Stimulated activated CD4-positive, alpha-beta T cell treated with anti-CD3 and anti-CD28 coated beads, Interleukin-4, amount 100 ng/mL, for 24 hours (primary cell): ENCODE measurements at places on chromosomes 16 and 17.

- DNase-seq = no peak
Observed at GRCh38 chr16:47460359-47460710, 528 bp downstream of the ITFG1 start.

DNA sequence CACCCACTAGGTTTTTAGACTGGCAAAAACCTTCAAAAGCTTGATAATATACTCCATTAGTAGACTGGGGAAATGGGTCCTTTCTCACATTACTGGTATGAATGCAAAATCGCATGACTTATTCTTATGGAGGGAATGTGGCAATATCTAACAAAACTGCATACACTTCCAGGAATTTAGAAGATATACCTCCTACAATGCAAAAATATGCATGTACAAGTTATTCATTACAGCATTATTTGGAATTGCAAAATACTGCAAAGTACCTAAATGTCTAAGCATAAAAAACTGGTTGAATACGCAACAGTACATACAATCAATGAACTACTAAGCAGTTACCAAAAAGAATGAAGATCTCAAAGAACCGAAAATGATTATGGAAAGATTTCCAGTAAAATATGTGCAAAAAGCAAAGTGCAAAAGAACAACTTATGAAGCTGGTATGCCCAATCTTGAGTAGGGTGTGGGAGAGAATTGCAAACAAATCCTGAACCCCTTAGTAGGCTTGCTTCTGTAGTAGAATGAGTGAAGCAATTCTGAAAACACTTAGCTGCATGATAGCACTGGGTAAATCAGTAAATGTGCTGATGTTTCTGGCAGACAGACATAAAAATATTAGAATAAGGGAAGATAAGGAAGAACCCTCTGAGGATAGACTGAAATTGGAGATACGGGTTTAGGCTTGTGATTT, 180.1 kb downstream of the PARN start:
- DNase-seq = no peak

- DNase-seq = peak; percentile 65
Observed at GRCh38 chr17:14302091-14302430, 1.2 kb downstream of the HS3ST3B1 start.

- no peak for DNase-seq
Observed at GRCh38 chr17:38918916-38919315, 6.5 kb upstream of the LASP1NB start.

DNA sequence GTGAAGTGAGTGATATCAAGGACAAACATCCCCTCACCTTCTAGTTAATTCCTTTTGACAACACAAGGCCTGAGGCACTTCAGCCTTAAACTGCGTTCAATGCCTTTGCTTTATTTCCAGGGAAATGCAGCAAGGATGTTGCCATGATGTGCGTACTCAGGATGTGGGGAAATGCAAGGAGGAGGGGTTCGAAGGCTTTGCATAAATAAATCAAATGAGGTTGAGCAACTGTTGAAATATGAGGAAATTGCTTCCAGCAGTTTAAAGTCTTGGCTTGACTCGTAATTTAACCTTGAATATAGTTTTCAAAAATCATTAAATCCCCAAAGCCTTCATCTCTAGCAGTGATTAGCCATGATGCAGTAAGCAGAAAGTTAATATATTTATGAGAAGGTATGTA, 81.8 kb upstream of the CCL2 start:
- no peak for DNase-seq

DNA sequence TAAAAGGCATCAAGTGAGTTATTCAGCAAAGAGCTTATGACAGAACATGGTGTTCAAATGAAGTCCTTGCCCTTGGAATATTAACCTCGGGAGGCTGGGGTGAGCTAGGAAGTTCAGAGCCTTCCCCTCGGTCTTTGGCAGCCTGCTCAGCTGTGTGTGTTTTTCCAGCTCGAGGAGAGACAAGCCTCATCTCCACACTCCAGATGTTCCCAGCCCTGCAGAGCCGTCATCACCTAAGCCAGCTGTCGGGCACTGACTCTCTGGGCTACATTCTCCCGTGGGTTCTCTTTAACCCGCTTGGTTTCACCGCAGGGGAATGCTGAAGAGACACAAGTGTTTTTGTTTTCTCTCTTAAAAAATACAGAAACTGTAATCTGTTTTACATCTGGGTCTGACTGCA, 47.1 kb downstream of the IRX3 start:
- DNase-seq = no peak

DNA sequence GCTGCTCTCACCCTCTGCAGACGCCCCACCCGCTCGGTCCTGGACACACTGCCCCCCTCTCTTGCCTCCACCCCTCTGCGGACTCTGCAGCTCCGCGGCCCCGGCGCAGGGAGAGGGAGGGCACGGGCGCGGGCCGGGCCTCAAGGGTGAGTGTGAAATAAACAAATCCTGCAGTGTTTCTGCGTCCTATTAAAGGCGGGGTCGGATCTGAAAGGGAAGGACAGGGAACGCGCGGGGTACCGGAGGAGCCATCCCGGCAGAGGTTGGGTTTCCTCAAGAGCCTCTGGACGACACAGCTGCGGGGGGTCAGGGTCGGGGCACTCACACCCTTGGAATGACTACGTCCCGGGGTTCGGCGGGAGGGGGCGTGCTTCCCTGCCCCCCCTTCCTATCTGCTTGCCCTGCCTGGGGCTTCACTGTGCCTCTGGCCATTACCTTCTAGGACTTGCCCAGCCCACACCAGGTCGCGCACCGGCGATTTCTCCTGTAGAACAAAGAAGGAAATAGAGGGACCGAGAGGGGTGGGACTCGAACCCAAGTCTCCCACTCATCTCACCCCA, 466 bp upstream of the HSF4 start:
- no peak for DNase-seq

GRCh38 chr16:84599521-84600202, 18.2 kb downstream of the COTL1 start:
- DNase-seq = peak; percentile 78

GRCh38 chr17:40281663-40282062, 6.0 kb upstream of the CDC6 start:
- DNase-seq = no peak

- DNase-seq = no peak
Observed at GRCh38 chr16:48350736-48351135, 34.5 kb downstream of the SIAH1 start.

GRCh38 chr17:28046034-28046825, 3.8 kb downstream of the NLK start:
- no peak for DNase-seq

DNA sequence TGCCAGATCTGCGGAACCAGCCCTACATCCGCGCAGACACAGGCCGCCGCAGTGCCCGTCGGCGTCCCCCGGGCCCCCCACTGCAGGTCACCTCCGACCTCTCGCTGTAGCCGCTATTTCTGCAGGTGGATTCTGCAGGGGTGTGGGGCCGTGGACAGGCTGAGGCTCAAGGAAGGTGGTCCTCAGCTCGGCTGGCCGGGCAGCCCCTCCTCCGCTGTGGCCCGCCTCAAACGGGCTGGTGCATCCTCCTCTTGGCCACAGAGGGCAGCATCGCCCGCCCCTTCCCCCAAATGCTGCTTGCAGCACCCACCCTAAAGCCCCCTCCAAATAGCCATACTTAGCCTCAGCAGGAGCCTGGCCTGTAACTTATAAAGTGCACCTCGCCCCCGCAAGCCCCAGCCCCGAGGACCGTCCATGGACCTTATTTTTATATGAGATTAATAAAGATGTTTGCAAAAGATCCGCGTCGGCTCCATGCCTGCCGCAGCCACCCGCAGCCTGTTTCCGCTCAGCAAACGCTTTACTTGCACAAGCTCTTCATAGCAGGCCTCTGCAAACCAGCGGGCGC, 14.9 kb downstream of the SPATA32 start:
- DNase-seq = peak; percentile 28

GRCh38 chr17:36641331-36641876, 40.0 kb downstream of the MRM1 start:
- no peak for DNase-seq

DNA sequence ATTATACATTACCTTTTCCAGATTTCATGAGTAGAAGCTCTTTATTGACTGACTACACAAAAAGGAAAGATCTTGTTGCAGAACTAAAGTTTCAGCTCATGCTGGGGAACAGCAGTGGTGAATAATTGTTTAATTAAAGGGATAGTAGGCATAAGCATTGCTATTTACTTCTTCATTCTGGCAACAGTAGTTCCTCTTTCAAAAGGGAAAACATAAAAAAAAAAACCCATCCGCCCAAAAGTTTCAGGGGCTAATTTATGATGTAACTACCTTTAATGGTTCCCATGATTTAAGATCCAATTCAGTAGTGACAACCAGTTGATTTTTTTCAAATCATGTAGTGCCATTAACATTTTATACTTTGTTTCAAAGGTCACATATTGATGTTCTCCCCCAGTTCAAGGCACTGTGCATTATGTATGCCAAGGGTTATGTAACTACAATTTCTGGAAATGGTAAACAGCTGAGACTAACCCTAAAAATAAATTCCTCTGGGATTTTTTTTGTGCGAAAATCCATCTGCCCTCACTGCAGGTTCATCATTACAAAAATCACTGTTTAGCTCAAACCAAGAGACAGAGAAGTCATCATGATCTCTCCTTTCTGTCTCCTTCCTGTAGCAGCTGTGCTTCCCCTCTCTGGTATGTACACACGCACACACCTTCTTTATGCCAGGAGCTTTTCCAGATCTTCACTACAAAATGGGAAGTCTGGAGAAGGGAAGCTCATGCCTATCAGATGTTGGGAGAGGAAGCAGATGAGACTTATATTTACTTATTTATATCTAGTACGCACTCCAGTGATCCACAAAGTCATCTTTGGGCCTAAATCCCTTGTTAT, 2.2 kb upstream of the PHLPP2 start:
- DNase-seq = no peak

- DNase-seq = peak; percentile 74
Observed at GRCh38 chr16:588639-588888, 1.3 kb upstream of the RAB40C start.

DNA sequence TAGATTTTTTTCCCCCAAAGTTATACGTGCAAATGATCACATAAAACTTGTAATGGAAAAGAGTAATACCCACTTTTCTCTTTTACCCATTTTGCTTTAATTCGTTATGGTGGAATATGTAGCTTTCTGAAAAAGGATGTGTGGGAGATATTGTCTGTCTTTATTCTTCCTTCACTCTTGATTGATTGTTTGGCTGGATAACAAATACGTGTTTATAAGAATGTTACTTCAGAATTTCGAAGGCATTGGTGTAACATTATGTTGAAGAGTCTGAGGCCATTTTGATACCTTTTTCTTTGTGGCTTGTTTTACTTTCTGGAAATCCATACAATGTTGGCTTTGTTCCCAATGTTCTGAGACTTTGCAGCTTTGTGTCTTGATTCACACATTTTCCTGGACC, 71.4 kb downstream of the BCAS3 start:
- no peak for DNase-seq

DNA sequence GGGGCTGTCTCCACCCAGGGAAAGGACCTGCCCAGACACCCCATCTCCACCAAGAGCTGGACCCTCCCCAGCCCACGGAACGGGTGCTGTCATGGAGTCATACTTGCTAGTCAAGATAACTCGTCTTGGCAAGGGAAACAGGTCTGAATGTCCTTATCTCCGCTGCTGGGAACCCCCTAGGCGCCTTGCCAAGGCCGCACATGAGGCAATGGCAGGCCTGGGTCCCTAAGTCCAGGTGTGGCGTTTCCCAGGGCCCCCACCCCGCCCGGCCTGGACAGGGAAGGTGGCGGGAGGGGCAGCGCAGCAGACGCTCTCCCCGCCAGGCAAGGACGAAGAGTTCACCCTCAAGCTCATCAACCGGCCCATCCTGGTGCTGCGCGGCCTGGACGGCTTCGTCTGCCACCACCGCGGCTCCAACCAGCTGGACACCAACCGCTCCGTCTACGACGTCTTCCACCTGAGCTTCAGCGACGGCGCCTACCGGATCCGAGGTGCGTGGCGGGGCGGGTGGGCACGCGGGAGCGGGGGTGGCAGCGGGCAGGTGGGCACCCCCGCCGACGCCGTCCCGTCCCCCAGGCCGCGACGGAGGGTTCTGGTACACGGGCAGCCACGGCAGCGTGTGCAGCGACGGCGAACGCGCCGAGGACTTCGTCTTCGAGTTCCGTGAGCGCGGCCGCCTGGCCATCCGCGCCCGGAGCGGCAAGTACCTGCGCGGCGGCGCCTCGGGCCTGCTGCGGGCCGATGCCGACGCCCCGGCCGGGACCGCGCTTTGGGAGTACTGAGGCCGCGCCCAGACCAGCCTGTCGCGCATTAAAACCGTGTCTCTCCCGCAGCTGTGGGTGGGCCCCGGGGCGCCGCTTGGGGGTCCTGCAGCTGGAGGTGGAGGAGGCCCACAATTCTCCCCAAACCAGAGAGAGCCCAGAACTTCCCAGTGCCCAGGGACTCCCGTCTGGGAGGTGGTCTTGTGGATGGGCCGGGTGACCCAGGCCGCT, 8.4 kb downstream of the FSCN2 start:
- no peak for DNase-seq

DNA sequence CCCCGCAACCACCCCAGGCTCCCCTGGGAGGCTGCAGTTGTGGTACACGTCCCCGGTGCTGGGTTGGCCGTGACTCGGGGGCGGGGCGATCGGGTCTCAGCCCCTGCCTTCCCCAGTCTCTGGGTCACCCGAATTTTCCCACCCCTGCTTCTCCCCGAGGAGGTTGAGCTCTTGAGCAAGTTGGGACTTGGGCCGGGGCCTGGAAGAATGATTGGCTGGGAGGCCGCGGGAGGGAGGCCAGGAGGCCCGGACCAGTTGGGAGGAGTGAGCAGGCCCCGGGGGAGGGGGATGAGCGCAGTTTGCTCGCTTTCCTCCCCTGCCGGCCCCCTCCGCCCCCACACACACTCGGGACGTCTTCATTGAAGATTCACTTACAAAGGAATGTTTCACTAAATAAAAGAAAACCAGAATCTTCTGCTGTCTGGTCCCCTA, 4.5 kb upstream of the HEXIM1 start:
- DNase-seq = peak; percentile 18

DNA sequence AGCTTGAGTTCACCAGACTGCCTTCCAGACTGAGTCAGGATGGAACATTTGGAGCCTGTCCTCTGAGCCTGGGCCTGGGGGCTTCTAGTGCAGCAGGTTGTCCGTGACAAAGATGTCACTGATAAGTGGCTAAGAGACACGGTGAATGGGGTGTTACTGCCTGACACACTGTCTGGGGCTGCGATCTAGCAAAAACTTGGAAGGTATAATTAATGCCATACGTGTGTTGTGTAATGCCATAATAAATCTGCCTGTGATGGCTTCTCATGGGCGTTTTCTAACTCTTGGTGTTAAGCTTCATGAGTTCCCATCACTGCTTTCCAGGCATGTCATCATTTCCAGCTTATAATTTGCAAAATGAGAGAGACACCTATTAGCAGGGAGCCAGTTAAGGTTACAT, 215.4 kb downstream of the UTP18 start:
- no peak for DNase-seq

DNA sequence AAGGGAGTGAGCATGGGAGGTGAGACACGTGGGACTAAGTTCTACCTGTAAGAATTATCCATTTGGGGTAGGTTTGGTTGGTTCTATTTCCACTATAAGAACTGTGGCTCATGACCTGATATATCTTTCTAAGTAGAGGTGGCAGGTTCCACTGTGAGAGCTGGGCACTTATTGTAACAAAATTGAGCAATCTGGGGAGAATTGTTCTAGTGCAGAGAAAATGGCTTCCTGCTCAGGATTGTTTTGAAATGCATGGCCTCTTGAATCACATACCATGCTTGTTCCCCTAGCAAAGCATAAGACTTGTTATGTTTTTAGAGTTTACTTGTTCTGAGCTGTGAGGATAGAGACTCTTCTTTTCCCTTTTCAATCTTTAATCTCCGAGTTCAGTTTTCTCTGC, 125.9 kb downstream of the MAP2K6 start:
- DNase-seq = no peak

GRCh38 chr17:2982854-2983253, 80.6 kb downstream of the OR1D5 start:
- no peak for DNase-seq

- DNase-seq = no peak
Observed at GRCh38 chr17:82602487-82602886, 45.8 kb downstream of the WDR45B start.
